ENCODE measurements at places on chromosomes 11 and 22.

DNA sequence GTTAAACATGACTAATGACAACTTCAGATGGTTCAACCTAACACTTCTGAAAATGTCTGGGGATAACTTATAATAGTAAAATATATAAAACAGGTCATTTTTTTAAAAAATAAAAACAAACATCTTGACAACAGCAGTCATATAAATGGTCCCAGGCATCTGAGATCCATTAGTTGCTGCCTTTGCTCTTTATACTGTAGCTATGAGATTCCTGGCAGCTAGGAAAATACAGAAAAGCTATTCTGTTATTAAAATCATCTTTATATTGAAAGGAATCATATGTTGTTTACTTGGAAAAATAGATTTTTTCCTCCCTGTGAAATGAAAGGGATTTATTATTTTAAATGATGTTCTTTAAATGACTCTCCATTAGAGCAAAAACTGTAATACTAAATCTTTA, 55.7 kb upstream of the DEUP1 start:
- no peak for DNase-seq

DNA sequence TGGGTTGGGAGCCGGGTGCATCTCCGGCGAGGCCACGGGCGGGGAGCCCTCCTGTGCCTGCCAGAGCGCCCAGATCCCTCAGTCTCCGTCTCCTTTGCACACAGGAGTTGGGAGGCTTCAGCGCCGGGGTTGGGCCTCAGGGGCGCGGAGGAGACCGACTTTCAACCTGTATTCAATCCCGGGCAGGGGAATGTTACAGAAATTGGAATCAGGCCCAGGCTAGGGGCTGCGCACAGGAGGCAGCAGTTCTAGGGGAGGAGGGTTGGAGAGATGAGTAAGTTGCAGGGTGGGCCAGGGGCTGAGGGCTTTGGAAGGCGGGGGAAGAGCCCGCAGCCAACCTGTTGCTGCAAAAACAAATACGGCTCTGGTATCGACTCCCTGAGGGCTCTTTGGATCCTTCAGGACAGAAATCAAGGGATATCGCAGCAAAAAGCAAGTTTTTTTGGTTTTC, 640 bp upstream of the KCNA4 start:
- no peak for DNase-seq

DNA sequence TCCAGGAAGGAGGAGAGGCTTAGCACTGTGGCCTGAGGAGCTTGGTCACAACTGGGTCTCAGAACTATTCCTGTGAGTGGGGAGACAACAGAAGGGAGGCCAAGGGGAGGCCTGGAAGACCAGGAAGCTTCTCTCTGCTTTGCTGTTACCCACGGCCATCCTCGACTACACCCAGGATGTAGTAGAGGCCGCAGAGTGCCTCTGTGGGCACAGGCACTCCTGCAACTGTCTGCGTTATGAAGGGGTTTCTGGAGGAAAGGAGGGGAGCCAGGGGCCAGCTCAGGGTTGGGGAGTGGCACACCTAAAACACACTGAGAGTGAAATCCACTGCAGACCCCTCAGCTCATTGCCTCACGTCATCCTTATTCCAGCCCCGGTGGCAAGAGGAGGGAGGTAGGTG, 3.8 kb upstream of the MFRP start:
- DNase-seq: no peak

- DNase-seq: no peak
Observed at GRCh38 chr22:33772745-33773144, 147.5 kb downstream of the LARGE1 start.

DNA sequence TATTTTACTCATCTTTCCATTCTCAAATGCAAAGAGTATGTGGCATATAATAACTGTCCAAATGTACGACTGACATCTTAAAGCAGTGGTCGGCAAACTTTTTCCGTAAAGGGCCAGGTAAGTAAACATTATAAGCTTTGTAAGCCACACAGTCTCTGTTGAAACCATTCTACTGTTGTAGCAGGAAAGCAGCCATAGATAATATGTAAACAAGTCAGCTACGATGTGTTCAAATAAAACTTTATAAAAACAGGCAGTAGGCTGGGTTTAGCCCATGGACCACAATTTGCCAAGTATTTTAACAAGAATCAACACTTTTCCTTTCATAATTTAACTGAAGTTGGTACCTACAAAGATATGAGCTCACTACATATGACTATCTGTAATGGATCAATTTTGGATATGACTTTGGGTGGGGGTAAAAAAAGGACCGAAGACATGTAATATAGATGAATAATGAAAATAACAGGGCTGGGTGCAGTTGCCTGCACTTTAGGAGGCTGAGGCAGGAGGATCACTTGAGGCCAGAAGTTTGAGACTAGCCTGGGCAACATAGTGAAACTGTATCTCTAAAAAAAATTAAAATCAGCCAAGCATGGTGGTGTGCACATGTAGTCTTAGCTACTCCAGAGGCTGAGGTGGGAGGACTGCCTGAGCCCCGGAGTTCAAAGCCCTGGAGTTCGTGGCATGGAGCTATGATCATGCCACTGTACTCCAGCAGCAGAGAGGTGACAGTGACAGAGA, 5.7 kb downstream of the RDX start:
- DNase-seq: no peak

DNA sequence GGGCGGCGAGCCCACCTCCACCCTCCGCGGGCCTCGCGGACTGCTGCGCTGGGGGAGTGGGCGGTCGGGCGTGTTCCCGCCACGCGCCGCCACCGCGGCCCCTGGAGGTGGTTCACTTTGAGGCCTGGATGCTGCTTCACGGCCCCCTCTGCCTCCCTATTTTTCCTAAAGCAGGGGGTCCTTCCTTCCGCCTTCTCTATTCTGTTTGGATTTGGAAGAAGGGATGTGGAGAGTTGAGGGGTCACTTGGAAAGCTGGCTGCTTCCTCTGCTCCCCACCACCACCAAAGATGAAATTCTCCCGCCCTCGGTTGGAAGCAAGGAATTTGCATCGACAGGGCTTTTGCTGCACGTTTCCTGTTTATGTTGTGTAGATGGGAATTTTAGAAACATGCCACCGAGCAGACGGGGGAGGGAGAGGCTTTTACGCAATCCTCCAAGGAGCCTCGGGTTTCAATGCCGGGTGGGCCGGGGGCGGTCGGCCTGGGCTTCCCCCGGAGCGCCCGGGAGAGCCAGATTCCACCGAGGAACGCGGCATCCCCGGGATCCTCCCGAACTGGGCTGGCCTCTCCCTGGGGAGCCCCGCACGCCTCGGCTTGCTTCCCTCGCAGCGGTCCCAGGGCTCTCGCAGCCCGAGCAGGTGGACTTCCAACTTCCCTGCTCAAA, 403 bp upstream of the SBF2 start:
- peak; percentile 41 for DNase-seq

- no peak for DNase-seq
Observed at GRCh38 chr11:79412761-79413160, 28.1 kb downstream of the TENM4 start.

GRCh38 chr22:46043339-46043738, 66.4 kb upstream of the WNT7B start:
- DNase-seq: no peak

GRCh38 chr11:34585735-34586487, 35.0 kb upstream of the EHF start:
- DNase-seq: peak; percentile 79

DNA sequence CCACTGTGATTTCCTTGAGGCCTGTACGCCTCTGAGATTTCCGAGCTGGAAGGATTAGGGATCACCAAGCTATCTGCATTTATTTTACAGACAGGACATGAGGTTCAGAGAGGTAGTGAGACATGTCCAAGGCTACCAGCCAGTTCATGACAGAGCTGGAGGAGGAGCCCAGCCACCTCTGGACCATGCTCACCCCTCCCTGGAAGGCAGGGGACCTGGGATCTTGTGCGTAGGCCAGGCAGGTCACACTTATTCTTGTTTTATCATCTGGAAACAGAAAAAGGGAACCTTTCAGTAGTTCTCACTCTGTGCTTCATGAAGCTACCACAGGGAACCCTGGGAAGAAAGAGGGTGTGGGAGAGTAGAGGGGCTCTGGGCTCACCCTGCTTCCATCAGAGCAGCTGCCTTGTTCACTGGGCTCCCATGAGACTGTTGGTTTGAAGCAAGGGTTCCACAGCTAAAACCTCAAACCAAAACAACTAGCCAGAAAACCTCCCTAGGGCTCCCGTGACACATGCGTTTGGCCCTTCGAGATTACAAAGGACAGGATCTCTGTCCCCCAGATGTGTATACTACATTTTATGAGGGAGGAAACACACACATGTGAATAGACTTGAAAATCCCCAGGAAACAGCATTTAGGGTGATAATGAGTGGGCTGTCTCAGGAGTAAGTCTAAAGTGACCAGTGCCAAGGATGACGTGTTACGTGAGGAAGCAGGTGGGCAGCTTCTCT, 106.4 kb downstream of the DSCAML1 start:
- no peak for DNase-seq
